ENCODE measurements at places on chromosomes 7 and 10.

DNA sequence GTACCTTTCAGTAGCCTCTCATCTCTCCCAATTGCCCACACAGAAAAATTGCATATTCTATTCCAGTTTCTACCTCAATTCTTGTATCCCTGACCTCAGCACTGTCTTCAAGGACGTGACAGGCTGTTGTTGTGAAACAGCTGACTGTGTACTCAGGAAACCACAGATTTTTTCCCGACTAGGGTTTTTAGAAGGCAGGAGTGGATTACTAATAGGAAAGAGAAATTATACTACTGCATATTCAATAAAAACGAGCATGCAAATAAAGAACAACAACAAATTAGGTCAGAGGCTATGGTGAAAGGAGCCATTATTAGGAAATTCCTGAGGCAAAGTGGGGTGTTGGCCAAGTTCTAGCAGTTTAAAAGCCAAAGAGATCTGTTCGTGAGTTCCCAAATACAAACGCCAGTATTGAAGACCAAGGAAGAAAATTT, 93.4 kb downstream of the DOCK4 start:
- no peak for DNase-seq

GRCh38 chr10:24951201-24952142, 934 bp downstream of the PRTFDC1 start:
- no peak for DNase-seq

DNA sequence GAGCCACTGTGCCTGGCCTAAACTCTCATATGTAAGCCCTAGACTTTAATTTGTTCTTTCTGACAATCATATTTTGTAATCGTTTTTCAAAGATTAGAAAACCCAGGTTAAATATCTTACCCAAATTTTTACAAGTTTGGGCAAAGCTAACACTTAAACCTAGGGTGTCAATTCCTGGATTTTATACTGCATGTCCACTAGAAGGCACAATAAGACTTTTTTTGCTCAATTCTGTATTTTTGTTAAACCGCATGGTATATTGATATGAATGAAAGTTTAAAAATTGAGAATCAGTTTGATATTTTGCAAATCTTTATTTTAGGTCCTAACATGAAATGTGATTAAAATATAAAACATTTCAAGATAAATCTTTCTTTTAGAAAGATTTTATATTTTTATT, 29.3 kb downstream of the DYNC2I1 start:
- no peak for DNase-seq

GRCh38 chr10:12287772-12288171, 61.6 kb upstream of the CAMK1D start:
- DNase-seq = no peak

DNA sequence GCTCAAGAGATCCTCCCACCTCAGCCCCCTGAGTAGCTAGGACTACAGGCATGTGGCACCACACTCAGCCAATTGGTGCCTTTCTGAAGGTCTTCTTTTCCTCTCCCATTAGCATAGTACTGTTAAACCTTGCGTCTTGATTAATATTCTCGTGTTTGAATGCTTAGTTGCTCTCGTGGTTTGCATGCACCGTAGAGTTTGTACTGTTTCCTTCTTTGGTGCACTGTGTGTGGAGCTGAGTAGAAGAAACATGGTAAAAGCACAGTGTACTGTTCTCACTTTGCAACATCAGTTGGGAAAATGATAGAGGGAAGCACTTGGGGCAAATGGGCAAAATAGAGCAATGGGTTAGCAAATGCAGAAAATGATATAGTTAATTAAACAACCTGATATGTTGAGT, 27.6 kb upstream of the RPA3 start:
- no peak for DNase-seq

All from stimulated activated CD8-positive, alpha-beta memory T cell treated with anti-CD3 and anti-CD28 coated beads, Interleukin-12 subunit alpha, Interleukin-12 subunit beta, amount 100 ng/mL, for 1 hour (primary cell).